ENCODE measurements at places on chromosomes 4 and X.
A peak's percentile ranks its signal among the peaks of the same experiment; 100 is the strongest.

DNA sequence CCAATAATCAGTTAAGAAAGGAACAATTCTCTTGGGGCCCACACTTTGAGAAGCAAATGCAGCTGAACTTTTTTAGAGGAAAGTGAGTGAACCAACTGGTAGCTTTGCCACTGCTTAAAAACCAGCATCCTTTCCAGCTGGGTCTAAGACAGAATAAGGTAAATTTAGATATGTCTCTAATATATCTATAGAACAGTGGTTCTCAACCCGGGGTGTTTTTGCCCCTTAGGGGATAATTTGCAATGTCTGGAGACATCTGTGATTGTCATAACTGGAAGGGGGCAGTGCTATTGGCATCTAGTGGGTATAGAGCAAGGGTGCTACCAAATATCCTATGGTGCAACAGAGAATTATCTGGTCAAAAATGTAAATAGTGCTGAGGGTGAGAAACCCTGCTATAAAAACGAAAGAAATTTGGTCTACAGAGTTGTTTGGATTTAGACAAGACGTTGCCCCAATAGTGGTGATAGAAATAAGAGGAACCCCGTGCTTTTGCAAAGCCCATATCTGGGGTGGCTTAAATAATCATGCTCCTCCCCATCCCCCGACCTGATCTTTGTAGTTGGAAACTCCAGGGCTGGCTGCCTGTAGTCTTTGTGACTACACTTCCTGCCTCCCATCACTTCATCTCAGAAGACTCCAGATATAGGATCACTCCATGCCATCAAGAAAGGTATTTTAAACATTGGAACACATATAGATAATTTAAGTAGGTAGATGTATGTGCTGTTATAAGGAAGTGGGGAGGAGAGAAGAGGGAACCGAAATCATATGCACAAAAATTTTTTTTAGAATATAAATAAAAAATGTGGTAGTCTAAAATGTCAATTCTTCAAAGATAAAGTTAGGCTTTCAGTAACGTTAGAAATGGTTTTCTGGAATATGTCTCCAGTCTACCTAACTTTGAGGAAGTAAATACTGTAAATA lies at the start of gene TLR7:
TLR7 (plus strand) TSS at position 622 of the 927 bp plus-strand sequence. CDS start 507 bp downstream, outside the sequence.
- H3K27me3 ChIP-seq, result no peaks in the 10 kb centered on the region
- peak within 1 kb of the TSS; percentile 55 for H3K27ac ChIP-seq
- no peaks in the 10 kb centered on the region for H3K36me3 ChIP-seq
- DNase-seq, result peak; percentile 46
- H3K4me1 ChIP-seq, result no peaks in the 10 kb centered on the region
- H3K4me3 ChIP-seq, result no peak within 1 kb of the TSS

GRCh38 chrX:72624194-72624593 lies 51.6 kb upstream of the HDAC8 start:
- no peak for DNase-seq
- no peaks in the 10 kb centered on the region for H3K4me1 ChIP-seq
- no peaks in the 10 kb centered on the region for H3K36me3 ChIP-seq
- H3K4me3 ChIP-seq, result no peak overlapping the region

DNA sequence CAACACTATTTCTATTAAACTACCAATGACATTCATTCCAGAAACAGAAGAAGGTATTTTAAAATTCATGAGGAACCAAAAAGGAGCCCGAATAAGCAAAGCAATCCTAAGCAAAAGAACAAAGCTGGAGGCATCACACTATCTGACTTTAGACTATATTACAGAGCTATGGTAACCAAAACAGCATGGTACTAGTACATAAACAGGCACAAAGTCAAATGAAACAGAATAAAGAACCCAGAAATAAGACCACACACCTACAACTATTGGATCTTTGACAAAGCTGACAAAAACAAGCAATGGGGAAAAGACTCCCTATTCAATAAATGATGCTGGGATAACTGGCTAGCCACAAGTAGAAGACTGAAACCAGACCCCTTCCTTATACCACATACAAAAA lies 122.3 kb downstream of the ITIH6 start:
- no peaks in the 10 kb centered on the region for H3K27me3 ChIP-seq
- H3K36me3 ChIP-seq, result no peaks in the 10 kb centered on the region
- no peak for DNase-seq
- no peak overlapping the region for H3K27ac ChIP-seq
- no peak overlapping the region for H3K4me3 ChIP-seq

GRCh38 chr4:90078440-90078839 lies 48.8 kb upstream of the CCSER1 start:
- no peaks in the 10 kb centered on the region for H3K36me3 ChIP-seq
- no peak for DNase-seq
- no peaks in the 10 kb centered on the region for H3K27me3 ChIP-seq
- no peak overlapping the region for H3K4me3 ChIP-seq
- H3K27ac ChIP-seq, result no peak overlapping the region
- H3K4me1 ChIP-seq, result no peaks in the 10 kb centered on the region

GRCh38 chrX:72126539-72127140 lies 5.1 kb downstream of the RTL5 start:
- H3K4me3 ChIP-seq, result no peak overlapping the region
- peak overlapping the region; percentile 59 for H3K27ac ChIP-seq
- H3K36me3 ChIP-seq, result no peaks in the 10 kb centered on the region
- peak; percentile 76 for DNase-seq

- no peaks in the 10 kb centered on the region for H3K27me3 ChIP-seq
- H3K4me1 ChIP-seq, result no peaks in the 10 kb centered on the region
- H3K4me3 ChIP-seq, result no peak overlapping the region
- no peak for DNase-seq
- no peaks in the 10 kb centered on the region for H3K36me3 ChIP-seq
- H3K27ac ChIP-seq, result no peak overlapping the region
These were observed 200.0 kb downstream of the CFAP299 start for GRCh38 chr4:80535551-80535950.

DNA sequence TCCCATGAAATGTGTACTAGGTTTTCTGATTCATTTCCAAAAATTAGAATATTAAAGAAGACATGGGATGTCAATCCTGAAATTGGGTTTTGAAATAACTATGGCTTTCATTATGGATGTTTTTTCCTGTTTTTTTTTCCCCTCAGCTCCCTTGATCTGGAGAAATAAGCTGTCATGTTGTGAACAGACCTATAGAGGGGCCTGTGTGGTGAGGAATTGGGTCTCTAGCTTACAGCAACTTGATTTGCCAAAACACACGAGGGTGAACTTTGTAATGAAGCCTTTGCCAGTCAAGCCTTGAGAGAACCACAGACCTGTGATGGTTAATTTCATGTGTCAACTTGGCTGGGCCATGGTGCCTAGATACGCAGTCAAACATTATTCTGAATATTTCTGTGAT lies 2413.6 kb downstream of the PCDH7 start:
- no peak overlapping the region for H3K4me3 ChIP-seq
- no peaks in the 10 kb centered on the region for H3K36me3 ChIP-seq
- no peak for DNase-seq
- H3K27ac ChIP-seq, result no peak overlapping the region
- no peaks in the 10 kb centered on the region for H3K4me1 ChIP-seq

DNA sequence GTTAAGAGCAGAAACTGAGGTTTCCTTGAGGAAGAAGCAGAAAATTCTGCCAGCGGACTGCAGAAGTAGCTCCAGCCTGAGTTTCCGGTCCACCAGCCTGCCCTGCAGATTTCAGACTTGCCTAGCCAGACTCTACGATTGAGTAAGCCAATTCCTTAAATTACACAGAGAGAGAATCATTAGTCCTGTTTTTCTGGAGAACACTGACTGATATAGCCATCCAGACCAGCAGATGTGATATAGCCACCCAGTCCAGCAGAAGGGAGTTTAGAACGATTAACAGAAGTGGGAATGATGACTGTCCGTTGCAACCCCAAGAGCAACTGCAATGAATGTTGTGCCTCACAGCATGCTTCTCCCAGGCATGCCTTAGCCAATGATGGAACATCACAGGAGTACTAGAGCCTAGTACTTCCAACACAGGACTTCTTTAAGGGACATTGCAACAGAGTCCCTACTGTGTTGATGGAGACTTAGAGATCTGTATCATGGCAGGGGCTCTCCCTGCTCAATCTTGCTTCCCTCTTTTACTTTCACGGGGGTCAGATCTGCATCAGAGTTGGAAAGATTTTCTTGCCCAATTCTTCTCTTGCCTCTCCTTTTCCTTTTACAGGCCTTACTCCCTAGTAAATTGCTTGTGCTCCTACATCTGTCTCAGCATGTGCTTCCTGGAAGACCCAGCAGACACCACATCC lies 264.6 kb upstream of the CLNK start:
- no peaks in the 10 kb centered on the region for H3K4me1 ChIP-seq
- no peak overlapping the region for H3K4me3 ChIP-seq
- no peaks in the 10 kb centered on the region for H3K36me3 ChIP-seq
- no peak for DNase-seq

DNA sequence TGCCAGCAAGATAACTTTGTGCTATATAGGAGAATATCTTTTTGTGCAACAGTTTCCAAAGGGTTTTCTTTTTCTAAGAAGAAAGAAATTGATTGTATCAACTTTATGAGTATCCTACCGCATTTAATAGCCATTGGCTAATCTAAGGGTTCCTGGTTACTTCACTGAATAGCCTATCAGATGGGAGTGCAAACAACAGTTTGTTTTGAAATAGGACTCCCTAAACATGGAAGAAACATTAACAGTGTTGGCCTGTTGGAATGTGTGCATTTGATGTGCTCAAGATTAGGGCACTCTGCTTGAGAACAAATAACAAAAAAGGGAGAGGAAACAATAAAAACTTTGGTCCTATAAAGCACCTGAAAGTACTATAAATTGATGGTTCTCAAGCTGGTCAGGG lies 29.1 kb downstream of the NPNT start:
- no peaks in the 10 kb centered on the region for H3K4me1 ChIP-seq
- no peak overlapping the region for H3K4me3 ChIP-seq
- DNase-seq, result no peak
- no peaks in the 10 kb centered on the region for H3K27me3 ChIP-seq

DNA sequence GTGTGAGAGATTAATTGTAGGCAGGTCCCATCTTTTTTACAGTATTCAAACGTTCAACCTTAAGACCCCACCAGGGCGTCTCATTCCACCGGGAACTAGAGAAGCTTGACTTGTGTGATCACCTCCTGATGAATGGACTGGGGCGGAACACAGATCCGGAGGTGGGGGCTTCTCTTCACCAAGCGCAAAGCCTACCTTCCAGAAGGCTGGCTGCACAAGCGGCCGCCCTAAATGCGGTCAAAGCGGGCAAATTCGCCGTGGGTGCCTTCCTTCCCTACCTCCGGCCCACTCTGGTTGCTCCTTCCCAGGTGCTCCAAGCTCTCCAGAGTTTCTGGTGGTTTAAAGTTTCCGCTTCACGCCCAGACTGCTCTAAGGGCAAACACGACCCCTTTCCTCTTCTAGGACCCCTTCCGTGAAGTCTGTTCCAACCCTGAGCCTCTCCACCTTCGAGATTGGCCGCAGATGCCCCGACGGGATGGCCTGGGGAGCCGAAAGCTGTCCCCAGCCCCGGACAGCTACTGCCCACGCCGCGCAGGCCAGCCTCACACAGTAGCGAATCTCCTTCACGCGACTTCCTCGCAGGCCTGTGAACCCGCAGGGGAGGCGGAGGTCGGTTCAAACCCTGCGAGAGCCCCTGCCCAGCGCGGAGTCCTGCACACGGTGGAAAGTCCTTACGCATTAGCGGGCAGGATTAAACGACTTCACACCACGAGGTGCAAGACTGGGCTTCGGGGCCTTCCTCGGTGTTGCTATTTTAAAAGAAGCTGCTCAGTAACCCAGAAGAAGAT lies 1.6 kb upstream of the WWC2 start:
- H3K27me3 ChIP-seq, result no peaks in the 10 kb centered on the region
- H3K27ac ChIP-seq, result peak overlapping the region; percentile 89
- no peaks in the 10 kb centered on the region for H3K36me3 ChIP-seq
- DNase-seq, result no peak

DNA sequence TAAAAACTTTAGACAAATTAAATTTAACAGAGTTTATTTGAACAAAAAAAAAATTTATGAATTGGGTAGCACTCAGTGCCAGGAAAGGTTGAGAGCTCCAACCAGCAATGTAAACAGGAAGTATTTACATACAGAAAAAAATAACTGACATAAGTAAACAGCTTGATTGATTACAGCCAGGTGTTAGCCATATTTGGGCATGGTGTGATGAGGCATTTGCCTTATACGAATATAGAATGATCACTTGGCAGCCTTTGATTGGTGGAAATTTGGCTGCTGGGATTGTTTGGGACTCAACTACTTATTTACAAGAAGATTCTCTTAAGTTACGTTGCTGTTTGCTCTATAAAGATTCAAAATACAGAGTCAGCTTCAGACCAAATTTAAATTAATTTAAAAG lies 172.0 kb downstream of the ADAM29 start:
- DNase-seq, result no peak
- no peaks in the 10 kb centered on the region for H3K36me3 ChIP-seq
- H3K4me1 ChIP-seq, result no peaks in the 10 kb centered on the region

DNA sequence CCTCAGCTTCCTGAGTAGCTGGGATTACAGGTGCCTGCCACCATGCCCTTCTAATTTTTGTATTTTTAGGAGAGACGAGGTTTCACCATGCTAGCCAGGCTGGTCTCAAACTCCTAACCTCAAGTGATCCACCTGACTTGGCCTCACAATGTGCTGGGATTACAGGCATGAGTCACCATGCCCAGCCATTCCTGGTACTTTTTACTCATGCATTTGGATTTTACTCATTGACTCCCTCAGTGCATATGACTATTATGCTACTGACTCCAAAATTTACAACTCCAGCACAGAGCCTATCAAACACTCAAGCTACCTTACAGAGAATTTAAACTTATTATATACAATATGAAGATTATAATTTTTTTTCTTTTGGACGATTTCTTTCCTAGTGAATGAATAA lies 199.9 kb downstream of the CXXC4 start:
- no peaks in the 10 kb centered on the region for H3K27me3 ChIP-seq
- H3K4me3 ChIP-seq, result no peak overlapping the region
- DNase-seq, result no peak
- H3K4me1 ChIP-seq, result no peaks in the 10 kb centered on the region

GRCh38 chrX:20317873-20318272 lies 51.2 kb upstream of the RPS6KA3 start:
- no peak overlapping the region for H3K4me3 ChIP-seq
- H3K4me1 ChIP-seq, result no peaks in the 10 kb centered on the region
- no peaks in the 10 kb centered on the region for H3K36me3 ChIP-seq
- H3K27me3 ChIP-seq, result no peaks in the 10 kb centered on the region

- DNase-seq, result no peak
- H3K27me3 ChIP-seq, result no peaks in the 10 kb centered on the region
- no peak overlapping the region for H3K27ac ChIP-seq
- no peak overlapping the region for H3K4me3 ChIP-seq
- no peaks in the 10 kb centered on the region for H3K36me3 ChIP-seq
These were observed 1.8 kb downstream of the PNCK start for GRCh38 chrX:153671589-153672530.

DNA sequence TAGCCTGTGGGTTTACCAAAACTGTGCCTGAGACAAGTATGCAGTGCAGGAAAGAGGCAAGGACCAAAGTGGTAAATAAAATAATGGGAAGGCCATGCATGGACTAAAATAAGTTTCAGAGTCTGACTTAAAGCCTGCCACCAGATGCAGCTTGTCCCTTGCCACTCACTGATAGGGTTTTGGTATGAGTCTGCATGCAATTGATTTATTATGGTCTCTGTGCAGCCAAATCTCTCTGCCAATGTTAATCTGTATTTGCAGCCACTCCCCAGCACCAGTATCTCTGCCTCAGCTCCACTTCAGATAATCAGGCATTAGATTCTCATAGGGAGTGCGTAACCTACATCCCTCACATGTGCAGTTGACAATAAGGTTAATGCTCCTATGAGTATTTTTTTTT lies 5.5 kb upstream of the FGF2 start:
- no peak overlapping the region for H3K27ac ChIP-seq
- H3K36me3 ChIP-seq, result no peaks in the 10 kb centered on the region
- no peak for DNase-seq
- no peaks in the 10 kb centered on the region for H3K4me1 ChIP-seq
- H3K4me3 ChIP-seq, result no peak overlapping the region
- H3K27me3 ChIP-seq, result peaks cover 3% of the 10 kb centered on the region

- no peak overlapping the region for H3K27ac ChIP-seq
- no peak overlapping the region for H3K4me3 ChIP-seq
- no peaks in the 10 kb centered on the region for H3K36me3 ChIP-seq
- H3K27me3 ChIP-seq, result no peaks in the 10 kb centered on the region
- no peak for DNase-seq
These were observed 575.7 kb downstream of the SPOCK3 start for GRCh38 chr4:166658585-166658984.
